DMS153 (cell line): ENCODE measurements at places on chromosomes 1 and 21.

DNA sequence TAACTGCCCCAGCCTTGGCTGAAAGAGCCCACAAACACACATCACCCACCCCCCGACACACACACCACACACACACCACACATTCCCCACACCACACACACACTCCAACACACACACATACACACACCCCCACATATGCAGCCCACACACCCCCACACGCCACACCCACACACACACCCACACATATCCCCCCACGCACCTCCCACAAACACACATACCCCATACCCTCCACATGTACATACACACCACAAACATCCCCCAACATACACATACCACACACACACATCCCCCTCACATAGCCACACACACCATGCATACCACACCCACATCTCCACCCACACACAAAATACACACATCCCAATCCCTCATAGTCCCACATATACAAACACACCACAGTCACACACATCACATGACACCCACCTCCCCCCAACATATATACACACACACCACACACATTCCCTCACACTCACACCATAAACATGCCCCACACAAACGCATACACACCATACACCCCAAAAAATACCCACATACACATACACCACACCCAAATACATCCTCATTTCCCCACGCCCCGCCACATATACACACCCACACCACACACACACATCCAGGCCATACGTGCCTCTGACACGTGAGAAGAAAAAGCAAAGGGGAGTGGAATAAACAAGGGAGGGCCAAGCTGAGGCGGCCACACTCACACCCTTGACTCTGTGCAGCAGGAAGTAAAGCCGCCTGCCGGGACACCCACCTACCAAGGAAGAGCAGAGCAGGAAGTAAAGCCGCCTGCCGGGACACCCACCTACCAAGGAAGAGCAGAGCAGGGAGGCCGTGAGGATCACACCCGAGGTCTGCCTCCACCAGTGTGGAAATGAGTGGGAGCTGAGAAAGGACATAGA, 53.7 kb downstream of the HSF2BP start:
- no peak for DNase-seq

- DNase-seq = no peak
These were observed 120.8 kb upstream of the DSCAM start for GRCh38 chr21:40967771-40968170.

DNA sequence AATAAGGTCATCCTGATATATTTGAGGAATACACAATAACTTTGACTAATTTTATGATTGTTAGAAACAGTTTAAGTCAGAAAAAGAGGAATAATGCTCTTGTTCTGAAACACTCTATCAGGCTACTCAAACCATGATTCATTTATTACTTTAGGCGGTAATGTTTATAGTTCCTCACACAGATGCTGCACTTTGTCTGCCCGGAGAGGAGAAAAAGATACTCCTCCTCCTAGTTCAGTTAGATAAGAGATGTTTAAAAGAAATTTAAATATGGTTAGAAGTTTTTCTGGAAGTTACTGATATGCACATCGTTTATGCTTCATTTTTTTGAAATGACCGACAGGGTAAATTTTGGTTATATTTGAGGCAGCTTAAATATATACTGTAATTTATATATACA, 103.0 kb downstream of the ZMYM4 start:
- DNase-seq = no peak

- DNase-seq = no peak
These were observed 20.6 kb downstream of the TESK2 start for GRCh38 chr1:45470306-45470798.

- peak; percentile 20 for DNase-seq
These were observed 1.4 kb downstream of the APP start for GRCh38 chr21:26169061-26169610.

DNA sequence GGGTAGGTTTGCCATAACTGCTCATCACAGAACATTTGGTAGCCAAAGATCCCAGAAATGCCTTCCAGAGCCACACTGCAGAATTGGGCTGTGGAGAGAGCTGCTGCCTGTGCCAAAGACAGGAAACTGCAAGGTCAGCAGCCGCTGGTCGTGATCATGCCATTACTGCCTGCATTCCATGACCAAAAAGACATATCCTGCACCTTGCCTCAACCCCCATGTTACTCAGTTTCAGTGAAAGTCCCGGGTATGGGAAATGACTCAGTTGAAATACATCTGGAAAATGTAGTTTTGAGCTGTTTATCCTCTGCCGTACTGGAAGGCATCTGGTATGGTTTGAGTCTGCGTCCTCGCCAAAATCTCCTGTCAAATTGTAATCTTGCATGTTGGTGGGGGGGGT, 161.7 kb downstream of the FCRL5 start:
- DNase-seq = no peak

DNA sequence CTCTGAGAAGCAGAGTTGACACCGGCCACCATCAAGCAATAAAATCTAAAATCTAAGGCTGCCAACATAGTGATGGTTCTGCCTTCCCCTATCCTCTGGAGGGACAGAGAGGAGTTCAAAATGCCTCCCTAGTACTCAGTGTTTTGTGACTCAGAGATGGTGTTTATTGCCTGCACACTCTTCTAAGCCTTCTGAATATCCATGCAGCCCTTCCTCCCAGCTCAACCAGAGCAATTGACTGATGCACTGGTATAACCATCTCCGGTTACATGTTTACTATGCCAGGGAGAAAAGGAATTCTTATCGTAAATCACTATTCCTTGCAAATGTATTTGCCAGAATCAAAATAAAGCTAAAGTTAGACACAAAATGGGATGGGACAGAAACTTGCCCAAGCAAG, 132.9 kb upstream of the RAB4A start:
- no peak for DNase-seq

- DNase-seq = no peak
These were observed 23.1 kb downstream of the DYRK3 start for GRCh38 chr1:206658264-206658980.

DNA sequence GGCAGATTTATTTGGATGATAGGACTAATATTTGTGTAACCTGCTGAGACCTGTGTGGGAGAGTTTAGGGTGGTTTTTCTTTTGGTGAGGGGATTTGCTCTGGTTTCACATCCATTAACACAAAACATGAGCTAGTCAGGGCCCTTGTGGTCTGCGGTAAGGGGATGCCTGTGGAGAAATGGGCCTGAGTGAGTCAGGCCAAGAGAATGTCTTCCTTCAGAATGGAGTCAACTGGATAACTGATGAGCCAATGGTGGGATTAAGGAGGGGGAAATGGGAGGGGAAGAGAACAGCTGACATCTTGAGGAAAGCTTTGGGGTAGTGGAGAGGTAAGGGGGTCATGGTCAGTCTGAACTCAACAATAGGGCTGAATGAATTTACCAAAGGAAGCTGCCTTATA, 13.9 kb downstream of the WNT2B start:
- no peak for DNase-seq

- DNase-seq = no peak
These were observed 180.7 kb downstream of the ADSS2 start for GRCh38 chr1:244271004-244271403.

DNA sequence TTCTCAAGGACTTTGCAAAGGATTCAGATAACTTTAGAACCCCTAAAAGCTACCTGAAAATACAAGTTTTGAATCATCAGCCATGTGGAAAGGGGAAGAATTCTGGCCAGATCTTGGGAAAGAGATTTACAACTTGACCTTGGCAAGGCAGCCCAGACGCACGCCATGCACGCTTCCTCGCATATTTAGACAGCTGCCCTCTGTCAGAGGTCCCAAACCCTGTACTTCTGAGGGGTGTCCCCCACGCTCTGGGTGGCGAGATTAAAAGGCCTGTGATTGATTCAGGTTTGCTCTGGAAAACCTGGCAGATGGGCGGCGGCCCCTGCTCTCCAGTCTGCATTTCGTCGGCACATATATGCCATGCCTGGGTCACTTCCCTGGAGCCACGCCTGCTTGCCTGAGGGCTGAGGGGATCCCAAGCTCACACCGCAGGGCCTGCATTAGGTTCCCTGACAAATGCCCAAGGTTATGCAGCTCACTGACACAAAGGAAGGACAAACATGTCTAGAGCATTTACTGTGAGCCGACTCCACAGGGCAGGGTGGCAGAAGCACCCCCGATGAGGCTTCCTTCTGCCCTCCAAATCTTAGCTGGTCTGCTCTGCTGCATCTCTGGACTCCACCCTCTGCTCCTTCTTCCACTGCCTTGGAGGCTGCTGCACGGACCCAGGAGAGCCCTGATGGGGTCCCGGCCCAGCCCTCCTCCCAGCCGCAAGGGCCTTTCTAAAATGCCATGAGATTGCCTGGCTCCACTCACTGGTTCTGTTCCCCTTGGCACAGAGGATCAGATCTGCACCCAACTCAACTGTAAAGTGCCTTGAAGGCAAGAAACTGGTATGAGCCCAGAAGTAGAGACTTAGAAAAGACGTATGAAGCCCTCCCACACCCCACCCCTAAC, 103.9 kb downstream of the BCAR3 start:
- no peak for DNase-seq

GRCh38 chr1:224380003-224380402, 23.3 kb downstream of the CNIH4 start:
- no peak for DNase-seq

DNA sequence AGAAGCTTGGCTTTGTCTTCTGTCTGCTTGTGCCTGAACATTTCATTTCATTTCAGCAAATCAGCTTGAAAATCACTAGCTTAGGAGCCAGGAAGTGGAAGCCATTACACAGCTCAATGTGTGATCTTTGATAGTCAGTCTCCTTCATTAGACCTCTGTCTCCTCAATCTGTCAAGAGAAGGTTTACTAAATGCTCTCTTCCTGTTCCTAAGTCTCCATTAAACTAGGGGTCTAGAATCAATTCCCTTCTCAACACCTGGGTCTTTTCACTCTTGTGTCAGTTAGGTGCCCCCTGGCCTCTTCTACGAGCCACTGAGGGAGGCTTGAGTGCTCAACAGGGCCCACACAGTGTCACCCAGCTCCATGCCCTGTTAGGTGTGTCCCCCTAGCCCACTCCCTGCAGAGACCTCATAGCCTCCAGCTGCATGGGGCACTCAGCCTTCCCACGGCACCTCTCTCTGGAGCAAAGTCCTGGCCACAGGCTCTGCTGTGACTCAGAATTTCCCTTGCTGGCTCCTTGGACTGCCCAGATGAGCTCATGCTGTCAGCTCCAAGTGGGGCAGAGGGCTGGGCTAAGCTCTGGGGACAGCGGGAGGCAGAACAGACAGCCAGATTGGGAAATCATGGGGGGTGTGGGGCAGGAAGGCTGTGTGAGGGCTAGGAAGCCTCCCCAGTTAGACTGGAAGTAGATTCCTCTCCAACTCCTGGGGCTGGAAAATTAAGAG, 115.7 kb upstream of the IPO9 start:
- no peak for DNase-seq

DNA sequence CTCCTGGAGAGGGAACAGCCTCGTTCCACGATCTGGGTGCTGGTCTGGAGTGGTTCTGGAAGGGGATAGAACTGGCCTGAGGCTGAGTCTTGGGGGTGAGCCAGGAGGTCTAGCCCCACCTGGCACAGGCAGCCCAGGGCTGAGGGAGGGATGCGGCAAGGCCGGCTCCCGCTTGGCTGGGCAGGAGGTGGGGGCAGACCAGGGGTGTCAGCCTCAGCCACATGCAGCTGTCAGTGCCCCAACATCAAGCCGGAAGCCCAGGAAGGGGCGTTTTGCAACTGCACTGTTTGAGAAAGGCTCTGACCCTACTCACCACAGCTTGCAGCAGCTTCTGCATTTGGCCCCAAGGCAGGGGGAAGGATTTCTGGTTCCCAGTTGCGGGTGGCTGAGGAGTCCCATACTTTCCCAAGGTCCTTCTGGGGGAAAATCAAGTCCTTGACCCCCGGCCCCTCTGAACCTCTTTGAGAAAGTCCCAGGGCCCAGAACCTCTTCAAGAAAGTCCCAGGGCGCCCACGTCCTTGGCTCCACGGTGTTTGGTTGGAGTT, 2.0 kb downstream of the EFHD2 start:
- DNase-seq = no peak

GRCh38 chr1:60745484-60745883, 336.9 kb upstream of the NFIA start:
- no peak for DNase-seq

GRCh38 chr1:186502087-186502486, 41.2 kb upstream of the PDC start:
- no peak for DNase-seq

DNA sequence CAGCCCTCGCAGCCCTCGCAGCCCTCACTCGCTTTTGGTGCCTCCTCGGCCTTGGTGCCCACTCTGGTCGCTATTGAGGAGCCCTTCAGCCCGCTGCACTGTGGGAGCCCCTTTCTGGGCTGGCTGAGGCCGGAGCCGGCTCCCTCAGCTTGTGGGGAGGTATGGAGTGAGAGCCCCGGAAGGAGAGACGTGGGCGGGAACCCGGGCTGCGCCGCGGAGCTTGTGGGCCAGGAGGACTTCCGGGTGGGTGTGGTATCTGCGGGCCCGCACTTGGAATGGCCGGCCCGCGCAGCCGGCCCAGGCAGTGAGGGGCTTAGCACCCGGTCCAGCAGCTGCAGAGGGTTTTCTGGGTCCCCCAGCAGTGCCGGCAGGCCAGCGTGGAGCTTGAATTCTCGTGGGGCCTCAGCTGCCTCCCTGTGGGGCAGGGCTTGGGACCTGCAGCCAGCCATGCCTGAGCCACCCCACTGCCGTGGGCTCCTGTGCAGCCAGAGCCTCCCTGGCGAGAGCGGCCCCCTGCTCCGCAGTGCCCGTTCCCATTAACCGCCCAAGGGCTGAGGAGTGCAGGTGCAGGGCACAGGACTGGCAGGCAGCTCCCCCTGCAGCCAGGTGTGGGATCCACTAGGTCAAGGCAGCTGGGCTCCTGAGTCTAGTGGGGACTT, 9.9 kb upstream of the CFHR2 start:
- DNase-seq = no peak

GRCh38 chr1:84991097-84991920, 5.6 kb downstream of the MCOLN2 start:
- DNase-seq = no peak

DNA sequence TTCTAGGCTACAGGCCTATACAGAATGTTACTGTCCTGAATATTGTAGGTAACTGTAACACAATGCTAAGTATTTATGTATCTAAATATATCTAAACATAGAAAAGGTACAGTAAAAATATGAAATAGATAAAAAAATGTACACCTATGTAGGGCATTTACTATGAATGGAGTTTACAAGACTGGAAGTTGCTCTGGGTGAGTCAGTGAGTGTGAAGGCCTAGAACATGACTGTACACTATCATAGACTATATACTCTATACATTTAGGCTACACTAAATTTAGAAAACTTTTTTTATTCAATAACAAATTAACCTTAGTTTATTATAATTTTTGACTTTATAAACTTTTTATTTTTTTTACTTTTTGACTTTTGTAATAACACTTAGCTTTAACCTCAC, 136.9 kb downstream of the DUSP10 start:
- no peak for DNase-seq
